GM04503 (cell line): ENCODE measurements at places on chromosomes 7 and 10.

- DNase-seq: no peak
Measured at GRCh38 chr10:58173391-58173790, 94.3 kb downstream of the IPMK start.

GRCh38 chr7:50327443-50327842, 22.9 kb downstream of the IKZF1 start:
- DNase-seq: no peak

GRCh38 chr7:127755965-127756364, 104.0 kb downstream of the SND1 start:
- DNase-seq: no peak

GRCh38 chr10:87585565-87586514, 73.8 kb upstream of the PAPSS2 start:
- no peak for DNase-seq

GRCh38 chr10:100879741-100880360, 32.9 kb upstream of the SLF2 start:
- no peak for DNase-seq

GRCh38 chr10:14456870-14457266, 126.1 kb upstream of the FRMD4A start:
- DNase-seq: no peak

DNA sequence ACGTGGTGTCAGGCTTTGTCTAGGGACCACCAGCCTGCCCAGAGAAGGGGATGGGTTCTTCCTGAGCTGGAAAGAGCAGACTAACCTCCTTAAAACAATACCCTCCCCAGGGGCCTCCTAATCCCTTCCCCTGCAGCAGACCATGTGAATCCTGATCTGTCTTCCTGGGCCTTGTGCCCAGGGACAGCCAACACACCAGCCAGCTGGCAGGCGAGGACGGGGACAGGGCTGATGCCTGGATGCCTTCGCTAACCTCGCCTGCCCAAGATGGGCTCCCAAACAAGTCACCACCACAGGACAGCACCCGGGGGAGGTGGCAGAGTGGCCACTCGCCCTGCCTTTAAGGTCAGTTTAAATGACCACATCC, 17.6 kb downstream of the PODXL start:
- DNase-seq: no peak

GRCh38 chr10:125221716-125222115, 61.4 kb upstream of the CTBP2 start:
- no peak for DNase-seq

DNA sequence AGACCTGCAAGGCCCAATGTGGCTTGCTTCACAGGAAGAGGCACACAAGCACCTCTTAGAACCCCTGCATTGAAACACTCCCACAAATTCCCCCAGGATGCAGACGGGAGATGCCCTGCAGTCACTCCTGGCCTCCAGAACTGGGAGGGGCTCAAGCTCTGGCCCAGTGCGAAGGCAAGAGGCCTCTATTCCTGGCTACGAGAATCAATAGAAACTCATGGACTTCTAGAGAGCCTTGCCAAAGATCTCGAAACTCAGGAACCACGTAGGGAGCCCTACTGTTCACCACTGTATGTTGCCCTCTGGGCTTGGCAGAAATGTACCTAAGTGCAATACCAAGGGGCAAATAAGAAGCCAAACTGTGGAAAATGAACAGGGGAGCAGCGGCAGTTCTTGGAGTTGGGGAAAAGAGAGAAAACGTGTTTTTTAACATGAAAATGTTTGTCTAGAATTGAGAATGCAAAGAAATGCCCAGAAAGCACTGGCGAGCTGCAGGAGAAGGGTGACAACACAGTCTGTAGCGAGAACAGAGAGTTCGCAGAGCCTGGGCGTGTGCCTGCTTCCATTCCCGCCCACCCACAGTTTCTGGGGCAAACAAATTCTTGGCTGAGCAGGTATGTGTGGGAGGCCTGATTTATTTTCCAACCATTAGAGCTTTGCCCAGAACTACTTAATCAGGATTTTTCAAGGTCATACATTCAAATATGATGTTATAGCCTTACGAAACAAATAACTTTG, 260.5 kb upstream of the KLF14 start:
- DNase-seq: no peak

DNA sequence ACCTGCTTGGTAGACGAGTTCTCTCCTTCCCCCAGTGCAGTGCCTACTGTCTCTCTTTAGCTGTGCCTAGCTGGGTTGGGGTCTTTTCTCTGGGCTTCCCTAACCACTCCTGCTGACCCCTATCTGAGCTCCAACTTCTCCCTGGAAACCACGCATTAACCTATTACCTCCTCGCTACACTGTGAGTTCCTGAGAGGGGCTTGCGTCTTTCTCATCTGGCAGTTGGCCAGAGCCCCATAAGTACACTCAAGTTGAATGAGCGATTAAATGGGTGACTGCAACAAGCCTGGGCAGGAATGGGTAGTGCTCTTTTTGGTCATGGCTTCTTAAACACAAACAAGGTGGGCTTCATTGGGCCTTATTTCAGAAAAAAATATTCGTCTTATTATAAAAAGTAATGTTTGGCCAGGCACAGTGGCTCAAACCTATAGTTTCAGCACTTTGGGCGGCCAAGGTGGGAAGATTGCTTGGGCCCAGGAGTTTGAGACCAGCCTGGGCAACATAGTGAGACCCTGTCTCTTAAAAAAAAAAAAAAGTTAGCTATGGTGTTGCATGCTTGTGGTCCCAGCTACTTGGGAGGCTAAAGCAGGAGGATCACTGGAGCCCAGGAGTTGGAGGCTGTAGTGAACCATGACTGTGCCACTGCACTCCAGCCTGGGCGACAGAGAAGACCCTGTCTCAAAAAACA, 41.4 kb downstream of the SYPL1 start:
- no peak for DNase-seq

DNA sequence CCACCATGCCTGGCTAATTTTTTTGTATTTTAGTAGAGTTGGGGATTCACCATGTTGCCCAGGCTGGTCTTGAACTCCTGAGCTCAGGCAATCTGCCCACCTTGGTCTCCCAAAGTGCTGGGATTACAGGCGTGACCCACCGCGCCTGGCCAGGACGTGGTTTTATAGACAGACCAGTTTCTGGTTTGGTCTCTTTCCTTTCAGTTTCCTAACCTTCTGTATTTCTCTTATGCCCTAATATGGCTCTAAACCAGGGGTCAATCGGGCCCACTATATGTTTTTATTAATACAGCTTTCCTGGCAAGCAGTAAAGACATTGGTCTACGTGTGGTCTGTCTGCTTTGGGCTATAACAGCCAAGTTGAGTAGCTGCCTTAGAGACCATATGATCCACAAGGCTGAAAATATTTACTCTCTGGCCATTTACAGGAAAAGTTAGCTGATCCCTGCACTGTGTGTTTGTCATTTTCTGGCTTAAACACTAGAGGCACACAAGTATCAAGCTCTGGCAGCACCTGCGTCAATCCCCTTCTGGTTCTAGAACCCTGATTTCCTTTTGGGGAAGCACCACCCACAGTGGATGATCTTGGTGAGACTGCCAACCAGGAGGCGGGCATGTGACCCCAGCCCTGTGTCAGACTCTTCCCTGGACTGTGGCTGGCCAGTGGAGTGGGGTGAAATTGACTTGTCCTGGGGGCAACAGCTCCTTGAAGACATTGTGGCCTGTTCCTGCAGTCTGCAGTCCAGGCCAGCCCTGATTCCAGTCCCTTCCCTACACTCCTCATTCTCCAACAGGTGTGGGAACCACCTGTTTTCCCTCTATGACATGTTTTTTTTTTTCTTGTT, 497.2 kb downstream of the PLXNA4 start:
- DNase-seq: no peak

- no peak for DNase-seq
Measured at GRCh38 chr10:97210543-97210960, 24.8 kb upstream of the SLIT1 start.

DNA sequence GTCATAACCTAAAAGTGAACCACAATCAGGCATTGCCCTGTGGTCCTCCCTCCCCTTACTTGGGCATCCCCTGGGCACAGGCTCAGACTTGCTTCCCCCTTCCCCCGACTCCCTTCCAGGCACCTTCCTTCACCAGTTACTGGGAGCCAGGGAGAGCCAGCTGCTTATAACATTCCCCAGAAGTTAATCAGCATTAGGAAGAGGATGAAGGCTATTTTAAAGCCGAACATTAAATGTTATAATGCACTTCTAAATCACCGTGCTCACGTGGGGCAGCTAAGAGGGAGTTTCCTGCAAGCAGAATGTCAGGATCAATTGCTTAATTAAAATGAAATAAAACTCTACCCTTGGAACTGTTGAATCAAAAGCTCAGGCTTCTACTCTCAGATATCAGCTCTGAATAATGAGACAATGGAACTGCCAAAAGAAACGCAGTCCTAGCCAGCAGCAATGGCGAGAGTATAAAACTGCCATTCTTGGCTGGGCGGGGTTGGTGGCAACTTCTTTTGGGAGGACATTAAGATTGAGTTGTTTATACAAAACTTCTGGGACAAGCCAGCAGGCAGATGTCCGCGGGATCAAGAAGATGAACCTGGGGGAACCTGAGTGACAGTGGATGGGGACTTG, 169.5 kb downstream of the FANK1 start:
- DNase-seq: no peak

DNA sequence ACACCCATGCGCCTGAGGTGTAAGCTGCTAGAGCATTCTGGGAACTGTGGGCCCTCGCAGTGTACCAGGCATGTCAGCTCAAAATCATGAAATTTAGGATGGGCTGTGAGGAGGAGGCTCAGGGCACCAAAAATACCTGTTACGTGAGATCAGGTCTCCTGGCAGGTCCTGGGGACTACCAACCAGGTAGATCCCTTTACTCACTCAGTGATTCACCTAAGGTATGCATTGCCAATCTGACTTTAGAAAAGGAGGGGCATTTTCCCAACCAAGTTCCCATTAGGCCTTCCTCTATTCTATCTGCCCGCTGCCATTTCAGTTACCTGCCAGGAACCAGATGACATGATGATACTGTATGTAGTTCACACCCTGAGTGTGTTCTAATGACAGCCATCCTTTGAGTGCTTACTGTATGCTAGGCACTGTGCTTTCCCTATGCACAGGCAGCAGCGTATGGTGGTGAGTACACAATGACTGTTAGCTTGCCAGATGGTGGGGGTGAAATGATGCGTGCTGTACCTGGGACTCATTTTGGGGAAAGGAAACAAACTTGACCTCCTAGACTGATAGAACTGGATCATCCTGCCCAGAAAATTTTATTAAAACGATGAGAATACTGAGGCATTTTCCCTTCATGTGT, 62.0 kb downstream of the CFAP58 start:
- DNase-seq: no peak

DNA sequence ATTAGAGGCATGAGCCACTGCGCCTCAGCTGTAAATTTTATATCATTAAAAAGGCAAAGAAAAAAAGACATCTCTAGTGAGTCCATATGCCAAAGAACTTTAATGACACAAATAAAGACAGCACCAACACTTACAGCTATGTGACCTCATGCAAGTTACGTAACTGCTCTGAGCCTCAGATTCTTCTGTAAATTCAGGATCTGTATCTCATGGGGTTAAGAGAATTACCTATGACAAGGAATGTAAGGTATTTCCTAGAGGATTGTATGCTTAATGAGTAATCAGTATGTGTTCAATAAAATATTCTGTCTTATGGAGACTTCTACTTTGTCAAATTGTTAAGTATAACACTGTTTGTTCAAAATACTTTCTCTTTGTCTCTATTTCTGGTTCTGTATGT, 274.0 kb upstream of the GLI3 start:
- DNase-seq: no peak

GRCh38 chr7:157981778-157982177, 605.8 kb downstream of the PTPRN2 start:
- no peak for DNase-seq

- no peak for DNase-seq
Measured at GRCh38 chr7:41708581-41709358, 5.9 kb upstream of the INHBA start.

DNA sequence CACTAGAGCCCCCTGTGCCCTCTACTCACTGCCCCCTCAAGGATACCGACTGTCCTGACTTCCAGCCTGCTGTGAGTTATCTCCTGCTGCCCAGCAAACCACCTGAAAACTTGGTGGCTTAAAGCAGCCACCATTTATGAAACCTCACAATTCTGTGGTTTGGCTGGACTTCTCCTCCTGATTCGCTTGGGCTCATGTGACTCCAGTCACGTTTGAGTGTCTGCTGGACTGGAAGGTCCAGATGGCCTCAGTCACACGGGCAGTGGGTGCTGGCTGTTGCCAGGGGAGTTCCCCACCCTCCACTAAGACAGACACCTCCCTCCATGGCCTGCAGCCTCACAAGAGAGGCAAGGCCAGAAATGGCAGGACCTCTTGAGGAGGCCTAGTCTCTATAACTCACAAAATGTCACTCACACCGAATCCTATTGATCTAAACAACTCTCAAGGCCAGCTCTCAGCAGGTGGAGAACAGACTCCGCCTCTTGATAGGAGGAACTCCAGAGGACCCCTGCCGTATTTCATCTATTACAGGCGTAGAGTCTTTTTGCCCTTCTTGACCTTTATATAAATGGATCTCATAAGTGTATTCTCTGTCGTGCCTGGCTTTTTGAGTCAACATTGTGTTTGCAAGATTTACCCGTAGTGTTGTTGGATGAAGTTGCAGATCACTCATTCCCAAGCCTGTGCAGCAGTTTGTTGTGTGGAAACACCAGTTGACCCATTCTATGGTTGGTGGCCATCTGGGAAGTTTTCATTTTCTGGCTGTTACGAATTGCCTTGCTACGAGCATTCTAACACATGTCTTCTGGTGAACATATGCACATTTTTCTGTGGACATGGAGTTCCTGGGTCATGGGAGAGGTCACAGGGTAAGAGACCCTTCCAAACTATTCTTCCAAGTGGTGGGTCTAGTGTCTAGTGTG, 48.3 kb downstream of the ZMIZ1 start:
- DNase-seq: no peak

DNA sequence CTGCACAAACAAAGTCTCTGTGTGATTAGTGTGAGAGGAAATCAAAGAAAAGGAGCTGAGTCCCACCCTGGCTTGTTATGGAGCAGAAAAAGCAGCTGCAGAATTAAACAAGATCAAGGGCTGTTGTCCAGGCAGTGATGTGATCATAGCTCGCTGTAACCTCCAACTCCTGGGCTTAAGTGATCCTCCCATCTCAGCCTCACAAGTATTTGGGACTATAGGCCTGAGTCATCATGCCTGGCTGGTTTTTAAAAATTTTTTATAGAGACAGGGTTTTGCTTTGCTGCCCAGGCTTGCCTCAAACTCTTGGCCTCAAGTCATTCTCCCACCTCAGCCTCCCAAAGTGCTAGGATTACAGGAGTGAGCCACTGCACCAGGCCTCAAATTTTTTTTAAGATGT, 88.9 kb downstream of the IPMK start:
- DNase-seq: no peak

GRCh38 chr7:108017776-108018151, 14.8 kb upstream of the LAMB1 start:
- no peak for DNase-seq

GRCh38 chr7:7231000-7231399, 48.7 kb downstream of the C1GALT1 start:
- DNase-seq: no peak

DNA sequence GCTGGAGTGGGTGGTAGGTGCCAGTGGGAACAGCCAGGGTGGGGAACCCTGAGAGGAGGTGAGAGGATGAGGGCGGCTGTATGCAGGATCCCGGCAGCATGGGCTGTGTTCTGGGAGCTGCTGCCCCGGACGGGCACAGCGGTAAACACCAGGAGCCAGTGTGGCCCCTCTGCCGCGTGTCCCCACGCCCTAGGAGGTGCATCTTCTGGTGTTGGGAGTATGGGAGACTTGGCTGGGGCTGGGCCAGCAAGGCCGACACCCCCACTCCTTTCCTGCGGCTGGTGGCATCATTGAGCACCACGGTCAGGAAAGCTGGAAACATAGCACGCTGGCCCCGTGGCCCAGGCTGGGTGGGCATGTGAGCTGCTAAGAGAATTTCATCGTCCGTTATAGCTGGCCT, 24.4 kb upstream of the JAKMIP3 start:
- DNase-seq: no peak
